ENCODE measurements at places on chromosomes 7 and 10.

DNA sequence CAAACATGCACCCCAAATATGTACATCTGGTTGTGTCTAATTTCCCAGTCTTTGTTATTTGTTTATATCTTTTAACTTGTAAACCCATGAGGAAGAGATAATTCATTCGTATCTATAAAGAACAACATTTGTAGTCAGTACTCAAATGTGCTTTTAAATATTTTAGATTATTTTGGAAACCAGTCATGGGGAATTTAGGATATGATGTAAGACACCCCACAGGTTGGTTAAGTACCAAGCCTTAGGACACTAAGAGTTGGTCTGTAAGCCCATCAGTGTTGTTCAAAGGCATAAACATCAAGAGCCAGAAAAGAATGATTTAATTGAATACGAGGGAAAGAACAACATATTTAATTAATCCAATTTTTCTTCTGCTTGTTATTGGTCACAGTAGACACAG is 421.1 kb upstream of the SEMA3C start:
- DNase-seq = peak; percentile 35

DNA sequence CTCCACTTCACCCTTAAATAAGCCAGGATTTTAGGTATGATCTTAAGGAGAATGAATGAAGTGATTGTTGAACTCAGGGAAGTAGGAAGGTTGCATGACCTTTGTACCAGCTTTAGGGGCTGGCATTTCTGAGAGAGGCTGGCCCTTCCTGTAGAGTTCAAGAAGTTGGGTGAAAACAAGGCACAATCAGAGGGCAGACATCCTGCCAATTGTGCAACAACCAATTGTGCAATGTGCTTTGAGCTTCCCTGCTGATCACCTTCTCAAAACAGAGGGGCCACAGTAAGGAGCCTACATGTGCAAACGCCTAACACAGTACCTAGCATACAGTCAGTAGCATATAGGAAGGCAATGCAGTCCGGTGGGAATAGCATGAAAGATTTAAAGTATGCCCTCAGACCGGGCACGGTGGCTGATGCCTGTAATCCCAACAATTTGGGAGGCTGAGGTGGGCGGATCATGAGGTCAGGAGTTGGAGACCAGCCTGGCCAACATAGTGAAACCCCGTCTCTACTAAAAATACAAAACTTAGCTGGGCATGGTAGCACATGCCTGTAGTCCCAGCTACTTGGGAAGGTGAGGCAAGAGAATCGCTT is 5.4 kb downstream of the CPVL start:
- no peak for DNase-seq

DNA sequence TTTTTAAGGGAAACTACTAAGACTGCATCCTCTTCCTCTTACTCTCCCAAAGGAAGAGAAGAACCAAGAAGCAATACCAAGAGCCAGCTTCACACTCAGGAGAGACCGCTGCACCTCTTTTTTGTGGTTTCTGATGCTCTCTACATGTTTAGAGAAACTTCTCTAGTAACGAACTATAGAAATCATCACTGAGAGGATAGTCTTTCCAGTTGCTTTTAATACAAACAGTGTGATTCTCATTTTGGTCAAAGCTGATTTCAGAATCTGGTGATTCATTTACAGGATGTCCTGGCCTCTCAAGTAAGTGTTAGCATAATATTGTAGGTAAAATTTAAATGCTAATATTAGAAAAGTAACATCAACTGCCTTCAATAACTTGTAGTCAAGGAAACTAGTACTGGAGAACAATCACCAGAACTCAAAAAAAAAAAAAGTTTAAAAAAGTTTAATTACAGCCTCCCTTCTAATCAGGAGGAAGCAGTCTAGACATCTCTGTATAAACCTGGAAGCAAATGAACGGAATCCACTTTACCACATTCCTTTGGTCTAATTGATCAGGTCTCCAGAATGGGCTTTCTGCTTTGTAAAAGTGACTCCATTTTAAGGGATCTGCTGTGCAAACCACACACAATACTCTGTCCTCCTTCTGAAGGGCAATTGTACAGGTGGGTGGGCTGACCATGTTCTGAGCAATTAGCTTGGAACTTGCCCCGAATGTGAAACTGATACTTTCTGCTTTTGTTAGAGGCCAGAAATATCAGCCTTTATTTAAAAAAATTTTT is 3.0 kb downstream of the LAMB1 start:
- DNase-seq = peak; percentile 84

DNA sequence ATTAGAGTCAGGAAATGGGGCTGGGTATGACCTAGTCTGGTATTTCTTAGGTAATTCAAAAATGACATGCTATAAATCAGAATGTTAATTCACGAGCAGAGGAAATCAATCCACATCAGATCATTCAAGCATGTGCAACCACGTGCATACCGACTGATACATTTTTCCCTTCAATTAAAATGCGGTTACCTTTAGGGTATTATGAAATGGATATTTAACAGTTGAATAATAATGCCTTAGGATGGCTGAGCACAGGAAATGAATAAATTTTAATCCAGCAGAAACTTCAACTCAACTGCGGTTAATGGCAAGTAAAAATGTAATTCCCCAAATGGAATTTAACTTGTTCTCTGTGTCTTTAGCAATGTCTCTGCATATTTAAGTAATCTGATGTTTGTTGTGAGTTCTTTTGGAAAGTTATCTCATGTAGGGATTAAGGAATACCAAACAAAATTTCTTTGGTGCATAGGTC is 9.2 kb downstream of the CPA2 start:
- peak; percentile 83 for DNase-seq

- no peak for DNase-seq
Observed at GRCh38 chr10:118998183-118998582, 31.3 kb upstream of the NANOS1 start.

DNA sequence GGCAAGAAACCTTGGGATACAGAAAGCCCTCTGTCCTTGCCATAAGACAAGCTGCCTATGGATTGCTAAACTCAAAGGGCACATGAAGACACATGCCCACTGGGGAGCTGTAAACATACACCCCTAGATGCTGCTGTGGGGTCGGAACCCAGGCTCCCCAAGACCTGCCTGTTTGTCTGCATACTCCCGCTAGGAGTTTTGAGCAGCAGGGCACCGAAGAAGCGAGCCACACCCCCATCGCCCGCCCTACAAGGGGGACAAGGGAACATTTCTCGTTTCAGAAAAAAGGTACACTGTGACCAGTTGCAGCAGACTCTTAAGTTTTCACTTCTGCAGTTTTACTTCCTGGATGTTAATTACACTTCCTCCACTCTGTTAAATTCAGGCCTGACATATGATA is 680.2 kb upstream of the GHITM start:
- DNase-seq = no peak

DNA sequence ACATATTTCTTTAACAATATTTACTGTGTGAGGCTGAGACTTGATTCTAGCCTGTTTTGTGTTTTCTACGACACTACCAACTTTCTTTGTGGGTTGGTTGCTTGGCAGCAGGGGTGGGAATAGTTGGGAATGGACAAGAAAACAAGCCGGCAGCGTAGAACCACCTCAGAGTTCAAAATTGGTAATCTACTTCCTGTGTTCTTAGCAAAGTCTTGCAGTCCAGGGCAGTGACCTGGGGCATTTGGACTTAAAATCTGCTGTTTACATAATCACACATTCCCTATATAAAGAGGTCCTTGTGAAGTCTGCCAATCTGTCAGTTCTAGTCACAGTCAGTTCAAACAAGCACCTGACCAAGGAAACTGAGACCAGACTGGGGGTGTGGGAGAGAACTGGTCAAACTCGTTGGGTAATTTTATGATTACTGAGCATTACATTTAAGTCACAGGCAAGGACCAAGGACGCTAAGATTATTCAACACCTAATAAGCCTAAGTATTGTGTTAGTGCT is 167.9 kb downstream of the CPEB3 start:
- no peak for DNase-seq

DNA sequence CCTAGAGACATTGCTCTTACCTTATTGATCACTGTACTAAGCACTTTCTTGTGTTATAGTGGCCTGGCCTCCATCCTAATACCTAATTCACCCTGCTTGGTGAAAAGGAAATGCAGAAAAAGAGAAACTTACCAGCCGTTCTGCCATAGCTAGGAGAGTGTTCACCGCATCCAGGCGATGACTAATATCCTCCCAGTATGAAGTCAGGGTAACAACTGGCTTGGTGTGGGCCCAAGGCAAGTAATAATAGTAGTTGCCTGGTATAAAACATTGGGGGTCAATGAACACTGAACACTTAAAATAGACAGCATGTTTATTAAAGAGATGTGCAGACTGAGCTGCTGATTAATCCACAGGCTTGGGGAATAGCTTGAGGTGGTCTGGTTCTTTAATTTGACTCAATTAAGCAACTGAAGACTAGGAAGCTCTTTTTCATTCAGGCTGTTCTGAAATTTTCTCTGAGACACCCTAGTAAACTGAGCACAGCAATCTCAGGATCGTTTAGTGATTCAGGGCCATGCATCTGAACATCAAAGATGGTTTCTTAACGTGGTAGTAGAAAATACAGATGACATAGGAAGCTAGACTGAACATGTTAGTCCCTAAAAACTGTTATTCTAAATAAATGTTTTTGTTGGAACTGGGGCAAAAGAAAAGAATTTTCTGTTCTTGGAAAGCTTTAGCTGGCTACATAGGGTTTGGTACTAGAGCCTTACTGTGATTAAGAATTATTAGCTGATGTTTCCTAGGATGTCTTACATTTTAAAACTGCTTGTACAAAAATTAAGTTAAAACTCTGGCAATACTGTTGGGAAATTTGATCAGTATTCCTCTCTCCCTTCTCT is 102.2 kb downstream of the MYOF start:
- peak; percentile 65 for DNase-seq

- DNase-seq = peak; percentile 77
Observed at GRCh38 chr7:142384493-142384922, 126.7 kb upstream of the PRSS58 start.

DNA sequence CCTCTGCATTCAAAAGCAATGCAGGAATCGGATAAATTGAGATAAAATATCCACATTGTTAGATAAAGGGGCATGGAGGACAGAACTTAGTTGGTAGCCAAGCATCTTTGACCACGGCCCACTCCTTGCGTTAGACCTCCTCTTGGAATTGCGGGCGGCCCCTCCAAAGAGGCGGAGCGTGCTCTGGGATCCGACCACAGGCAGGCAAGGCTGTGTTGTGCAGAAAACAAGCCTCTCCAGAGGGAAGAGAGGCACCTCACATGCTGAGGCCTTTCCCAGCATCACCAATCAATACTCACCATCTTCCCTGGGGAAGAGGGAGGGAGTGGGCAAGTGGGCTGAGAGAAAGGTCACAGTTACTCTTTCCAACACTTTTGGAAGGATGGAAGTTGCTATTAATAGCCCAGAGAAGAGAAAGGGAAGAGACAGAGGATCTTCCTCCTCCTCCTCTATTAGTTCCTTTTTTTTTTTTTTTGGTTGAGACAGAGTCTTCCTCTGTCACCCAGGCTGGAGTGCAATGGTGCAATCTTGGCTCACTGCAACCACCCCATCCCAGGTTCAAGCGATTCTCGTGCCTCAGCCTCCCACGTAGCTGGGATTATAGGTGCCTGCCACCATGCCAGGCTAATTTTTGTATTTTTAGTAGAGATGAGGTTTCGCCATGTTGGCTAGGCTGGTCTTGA is 49.7 kb upstream of the NRF1 start:
- no peak for DNase-seq

DNA sequence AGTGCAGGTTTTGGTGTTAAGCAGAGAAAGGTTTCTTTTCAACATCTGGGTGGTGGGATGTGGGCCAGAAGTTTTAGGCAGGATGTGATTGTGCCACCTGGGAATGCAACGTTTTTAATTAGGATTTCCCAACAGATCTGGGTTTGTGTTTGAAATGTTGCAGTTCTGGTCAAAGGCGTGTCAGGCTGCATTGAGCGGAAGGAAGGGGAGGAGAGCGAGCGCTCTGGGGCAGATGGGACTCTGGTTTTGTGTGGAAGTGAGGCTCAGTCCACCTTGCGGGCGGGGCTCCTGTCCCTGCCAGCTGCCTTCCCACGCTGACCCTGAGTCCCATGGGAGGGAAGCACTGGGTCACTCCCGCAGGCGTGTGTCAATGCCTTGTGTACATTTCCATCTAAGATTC is 767.7 kb downstream of the KCNMA1 start:
- DNase-seq = peak; percentile 13

DNA sequence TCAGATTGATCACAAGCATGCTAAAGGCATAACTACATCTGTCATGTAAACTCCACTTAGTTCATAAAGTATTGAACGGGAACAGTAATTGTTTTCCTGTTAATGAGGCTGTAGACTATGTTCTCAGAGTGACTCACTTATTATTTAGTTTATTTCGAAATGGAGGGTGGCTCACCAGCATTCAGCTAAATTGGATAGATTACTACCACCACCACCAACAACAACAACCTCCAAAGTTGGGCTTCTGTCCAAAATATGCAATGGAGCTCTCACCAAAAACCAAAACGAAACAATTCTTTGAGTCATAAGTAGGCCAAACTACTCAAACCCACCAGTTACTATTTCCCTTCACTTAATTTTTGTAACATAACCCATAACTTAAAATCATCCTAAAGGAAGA is 127.9 kb upstream of the NRBF2 start:
- peak; percentile 55 for DNase-seq

- no peak for DNase-seq
Observed at GRCh38 chr10:117134306-117135025, 3.6 kb downstream of the VAX1 start.

DNA sequence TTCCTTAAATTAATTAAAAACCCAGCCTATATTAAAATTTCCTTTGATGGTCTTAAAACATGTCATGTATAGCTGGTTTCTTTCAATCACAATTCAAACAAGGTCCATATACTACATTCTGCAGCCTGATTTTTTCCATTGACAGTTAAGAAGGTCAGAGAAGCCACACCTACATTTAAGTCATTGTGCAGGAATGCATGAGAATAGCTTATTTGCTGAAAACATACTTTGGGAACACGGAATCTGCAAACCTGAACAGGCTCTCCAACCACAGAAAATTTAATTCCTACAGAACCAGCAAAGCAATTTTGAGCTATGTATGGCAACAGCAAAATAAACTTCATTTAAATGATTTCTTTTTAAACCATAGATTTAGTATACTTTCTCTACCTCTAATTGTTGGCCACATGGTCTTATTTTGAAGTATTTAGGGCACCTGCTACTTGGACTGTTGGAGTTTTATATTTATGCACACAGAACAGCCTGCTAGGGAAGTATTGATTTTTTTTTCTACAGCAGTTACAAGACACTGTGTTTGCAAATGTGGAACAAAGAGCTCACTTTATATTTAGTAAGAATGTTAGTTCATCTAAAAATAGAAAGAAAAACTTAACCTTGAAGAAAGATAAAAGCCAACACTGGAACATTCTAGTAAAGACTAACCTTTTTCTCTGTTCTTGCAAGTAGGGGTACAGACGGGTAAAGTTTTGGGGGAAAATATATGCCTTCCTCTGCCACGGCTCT is 240.9 kb upstream of the IMMP2L start:
- DNase-seq = peak; percentile 64

GRCh38 chr10:124066781-124067714 is 26.4 kb downstream of the CHST15 start:
- no peak for DNase-seq

GRCh38 chr7:151757274-151757673 is 119.6 kb downstream of the PRKAG2 start:
- peak; percentile 79 for DNase-seq

All from fibroblast of upper back skin (primary cell).